COR-L47 (cell line): ENCODE measurements at places on chromosomes 4 and X.

DNA sequence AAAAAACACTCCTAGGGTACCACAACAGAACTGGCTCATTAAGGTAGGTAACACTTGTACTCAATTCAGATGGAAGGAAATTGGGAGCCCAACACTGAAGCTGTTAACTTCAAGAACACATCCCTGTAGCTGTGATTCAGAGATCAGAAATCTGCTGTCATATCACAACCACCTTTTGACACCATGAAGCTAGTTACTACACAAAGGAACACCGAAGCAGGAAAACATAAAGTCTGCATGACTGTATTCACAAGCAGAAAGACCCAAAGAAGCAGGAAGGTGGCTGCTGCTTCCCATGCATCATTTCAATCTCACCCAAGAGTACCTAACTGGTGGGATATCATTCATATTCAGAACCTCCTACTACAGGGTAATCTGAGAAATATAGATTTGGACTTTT lies 7.7 kb downstream of the SMIM10L2A start:
- DNase-seq = no peak

GRCh38 chr4:168852933-168853713 lies 156.9 kb downstream of the CBR4 start:
- DNase-seq = no peak

GRCh38 chr4:25095837-25096236 lies 64.4 kb downstream of the SEPSECS start:
- no peak for DNase-seq

GRCh38 chr4:127586922-127587571 lies 45.7 kb upstream of the INTU start:
- DNase-seq = peak; percentile 59

DNA sequence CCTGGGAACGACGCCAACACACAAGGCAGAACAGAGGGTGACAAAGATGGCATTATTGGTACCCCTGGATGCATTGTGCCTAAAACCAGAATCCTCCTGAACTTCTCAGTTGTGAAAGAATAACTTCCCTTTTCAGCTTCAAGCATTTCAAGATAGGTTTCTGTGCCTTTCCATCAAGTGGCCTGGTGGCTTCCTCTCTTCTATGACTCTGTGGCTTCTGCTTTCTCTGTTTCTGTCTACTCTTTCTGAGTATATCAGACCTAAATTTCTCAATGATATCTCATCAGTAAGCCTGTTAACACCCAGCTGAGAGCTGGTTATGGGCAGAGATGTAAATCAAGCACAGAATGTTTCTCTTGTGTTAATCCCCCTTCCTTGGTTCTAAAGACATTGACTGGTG lies 21.4 kb upstream of the FAM9B start:
- no peak for DNase-seq

GRCh38 chrX:139091066-139091465 lies 379.5 kb upstream of the FGF13 start:
- no peak for DNase-seq

DNA sequence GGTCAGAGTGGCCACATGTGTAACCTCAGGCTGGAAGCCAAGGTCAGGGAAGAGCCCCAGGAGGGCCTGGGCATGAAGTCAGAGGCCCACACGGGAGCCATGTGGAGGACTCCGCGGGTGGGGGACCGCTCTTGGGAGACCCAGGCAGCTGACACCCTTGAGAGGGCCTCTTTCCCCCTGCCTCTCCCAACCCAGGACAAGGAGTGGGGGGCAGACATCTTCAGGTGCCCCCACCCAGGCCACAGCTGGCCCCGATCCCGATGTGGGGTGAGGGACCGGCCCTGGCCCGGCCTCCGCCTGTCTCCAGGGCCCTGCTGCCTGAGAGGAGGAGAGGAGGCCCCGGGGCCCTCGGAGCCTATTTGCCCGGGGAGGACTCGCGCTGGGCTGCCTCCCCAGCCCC lies 3.1 kb downstream of the PNMA6A start:
- no peak for DNase-seq

- no peak for DNase-seq
Measured at GRCh38 chrX:137982472-137983172, 416.7 kb downstream of the ZIC3 start.

- no peak for DNase-seq
Measured at GRCh38 chr4:45064741-45065140, 338.4 kb upstream of the GNPDA2 start.

- no peak for DNase-seq
Measured at GRCh38 chrX:2862404-2862803, 33.7 kb downstream of the GYG2 start.

DNA sequence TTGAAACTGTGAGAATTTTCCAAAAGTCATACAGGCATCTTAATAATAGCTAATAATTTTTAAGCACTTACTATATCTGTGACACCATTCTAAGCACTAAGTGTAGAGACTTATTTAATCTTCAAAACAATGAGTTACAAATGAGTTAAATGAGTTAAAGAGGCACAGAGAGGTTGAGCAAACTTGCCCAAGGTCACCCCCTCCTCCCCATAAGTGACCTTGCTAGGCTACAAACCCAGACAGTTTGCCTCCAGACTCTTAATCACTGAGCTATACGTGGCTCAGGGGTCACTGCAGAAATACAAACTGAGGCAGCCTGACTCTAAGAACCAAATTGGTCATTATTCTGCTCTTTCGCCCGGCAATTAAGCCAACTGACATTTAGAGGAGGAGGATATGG lies 15.5 kb downstream of the CTPS2 start:
- DNase-seq = no peak

- no peak for DNase-seq
Measured at GRCh38 chr4:145540235-145540634, 58.6 kb downstream of the SMAD1 start.

- no peak for DNase-seq
Measured at GRCh38 chr4:87978681-87979080, 3.2 kb downstream of the SPP1 start.

GRCh38 chr4:98248934-98249333 lies 12.2 kb upstream of the RAP1GDS1 start:
- DNase-seq = no peak

DNA sequence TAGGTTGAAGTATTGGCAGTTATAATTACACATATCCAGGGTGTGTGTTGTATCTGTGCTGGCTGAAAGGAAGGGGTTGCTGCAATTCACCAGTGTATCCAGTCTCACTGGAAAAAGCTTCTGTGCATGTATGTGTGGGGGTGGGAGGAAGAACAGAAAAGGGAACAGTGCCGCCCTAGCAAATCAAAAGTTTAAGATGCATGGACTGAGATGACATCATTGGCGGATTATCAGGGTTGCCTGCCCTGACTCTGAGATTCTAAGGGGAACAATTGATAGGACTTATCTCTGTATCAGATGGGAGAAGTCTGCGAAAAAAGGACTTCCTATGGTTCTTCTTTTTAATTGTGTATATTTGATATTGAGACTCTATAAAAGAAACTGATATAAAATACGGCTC lies 3.5 kb downstream of the SLC25A43 start:
- DNase-seq = no peak

- DNase-seq = no peak
Measured at GRCh38 chrX:10041383-10041782, 74.2 kb downstream of the CLDN34 start.

GRCh38 chrX:20623448-20623847 lies 356.7 kb upstream of the RPS6KA3 start:
- DNase-seq = no peak

DNA sequence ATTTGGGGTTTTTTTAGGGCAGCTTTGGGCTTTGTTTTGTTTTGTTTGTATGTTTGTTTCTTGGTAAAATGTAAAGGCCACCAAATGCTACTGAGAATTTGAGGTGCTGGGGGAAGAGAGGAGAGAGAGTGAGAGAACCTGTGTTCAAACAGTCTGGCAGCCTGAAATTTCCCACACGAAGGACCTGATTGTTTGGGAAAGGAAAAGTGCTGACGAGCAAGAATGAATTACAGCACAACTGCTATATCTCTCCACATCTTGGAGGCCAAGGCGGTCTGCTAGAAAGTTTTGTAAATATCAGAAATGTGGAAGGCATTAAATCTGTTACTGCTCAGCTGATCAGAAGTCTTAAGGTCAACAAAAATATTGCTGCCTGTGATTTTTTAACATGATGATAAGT lies 170.5 kb downstream of the PALLD start:
- DNase-seq = no peak

DNA sequence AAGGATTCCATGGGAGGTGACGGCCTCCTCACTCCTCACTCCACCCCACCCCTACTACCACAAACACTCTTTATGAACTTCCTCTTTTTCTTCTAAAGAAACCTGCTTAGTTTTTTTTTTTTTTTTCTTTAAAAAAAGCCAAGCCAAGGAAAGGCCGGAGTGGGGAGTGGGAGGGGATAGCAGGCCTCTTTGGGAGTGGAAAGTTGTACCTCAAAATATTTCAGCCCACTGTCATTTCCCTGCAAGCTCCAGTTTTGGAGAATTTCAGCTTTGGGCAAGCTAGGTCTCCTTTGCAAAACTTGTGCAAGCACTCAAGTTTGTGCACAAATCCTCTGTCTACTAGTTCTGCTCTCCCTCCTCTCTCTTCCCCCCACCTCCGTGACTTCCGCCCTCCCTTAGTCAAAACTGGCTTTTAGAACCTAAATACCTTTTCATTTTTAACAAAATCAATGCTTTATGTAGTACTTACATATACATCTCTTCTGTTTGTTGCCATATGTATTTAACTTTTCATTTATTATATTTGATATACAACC lies 512 bp upstream of the ANTXR2 start:
- no peak for DNase-seq

- DNase-seq = no peak
Measured at GRCh38 chr4:34043131-34043530, 2201.2 kb downstream of the ARAP2 start.

GRCh38 chr4:146247356-146247755 lies 33.0 kb downstream of the REELD1 start:
- no peak for DNase-seq

DNA sequence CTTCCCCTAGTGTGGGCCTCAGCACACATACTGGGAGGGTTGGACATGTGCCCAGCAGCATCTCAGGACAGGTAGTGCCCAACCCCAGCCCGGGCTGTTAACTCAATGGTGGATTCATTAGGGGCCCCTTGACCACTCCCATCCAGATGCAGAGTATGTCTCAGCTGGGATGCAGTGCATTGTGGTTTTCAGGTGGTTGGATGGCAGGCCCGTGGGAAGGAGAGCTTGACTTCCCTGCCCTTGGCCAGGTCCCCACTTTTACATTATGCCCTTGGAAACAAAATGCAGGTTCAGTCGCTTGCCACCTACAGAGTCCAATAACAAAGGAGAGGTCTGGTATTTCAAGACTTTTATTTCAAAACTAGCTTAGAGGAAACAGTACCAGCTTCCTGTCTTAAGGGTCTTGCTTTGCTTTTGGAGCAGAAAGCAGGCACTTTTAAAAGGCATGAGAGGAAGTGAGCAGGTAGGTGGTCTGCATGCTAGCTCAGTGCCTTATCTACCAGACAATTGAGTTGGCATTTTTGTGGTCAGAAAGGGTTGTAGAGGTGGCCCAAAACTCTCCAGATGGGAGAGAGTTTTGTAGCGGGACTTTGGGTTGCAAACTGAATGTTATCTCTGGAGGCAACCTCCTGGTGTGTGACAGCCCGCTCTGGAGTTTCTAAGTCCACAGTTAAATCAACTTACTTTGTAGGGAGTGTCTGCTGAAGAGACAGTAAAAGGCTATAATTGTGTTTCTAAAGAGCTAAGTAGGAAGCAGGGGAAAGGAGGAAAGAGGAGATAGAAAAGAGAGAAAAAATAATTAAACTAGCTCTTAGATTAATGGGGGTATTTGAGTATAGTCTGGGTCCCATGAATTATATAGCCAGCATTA lies 171.0 kb downstream of the GALNTL6 start:
- no peak for DNase-seq

- no peak for DNase-seq
Measured at GRCh38 chr4:6643141-6643847, 2.8 kb downstream of the MRFAP1 start.

DNA sequence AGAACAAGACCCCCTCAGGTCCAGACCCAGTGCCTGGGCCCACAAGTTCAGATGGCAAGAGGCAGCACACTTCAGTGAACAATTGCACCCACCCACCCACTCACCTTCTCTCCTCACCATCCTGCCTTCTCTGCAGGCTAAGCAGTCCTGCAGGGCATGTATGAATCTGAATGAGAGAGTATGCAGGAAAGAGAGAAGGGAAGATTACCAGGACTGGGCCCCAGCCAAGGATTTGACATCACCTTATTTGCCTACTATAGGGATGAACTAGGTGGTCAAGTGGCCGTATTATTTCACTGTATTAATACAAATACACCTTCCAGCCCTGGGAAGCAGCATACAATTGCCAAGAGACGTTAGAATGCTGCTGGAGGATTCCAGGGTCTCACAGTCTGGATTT lies 2.1 kb upstream of the ZNF141 start:
- no peak for DNase-seq

GRCh38 chr4:100084892-100085291 lies 105.4 kb downstream of the DDIT4L start:
- no peak for DNase-seq

DNA sequence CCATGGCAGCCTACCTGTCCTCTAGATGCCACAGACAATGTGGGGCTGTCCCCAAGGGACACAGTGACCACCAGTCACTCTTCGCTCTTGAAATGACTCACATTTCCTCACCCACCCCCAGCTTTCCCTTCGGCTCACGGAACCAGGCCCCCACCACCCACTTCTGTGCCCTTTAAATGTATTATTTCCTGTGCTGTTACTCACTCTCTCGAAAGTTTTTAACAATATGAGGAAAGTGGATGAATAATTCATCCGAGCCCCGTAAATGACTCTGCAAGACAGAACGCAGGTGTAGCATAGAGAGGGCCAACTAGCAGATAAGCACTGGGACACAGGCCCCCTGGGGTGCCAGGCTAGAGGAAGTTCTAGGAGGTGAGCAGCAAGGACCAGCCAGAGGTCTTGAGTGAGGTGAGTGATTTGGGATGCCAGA lies 179.5 kb upstream of the TBL1X start:
- no peak for DNase-seq

DNA sequence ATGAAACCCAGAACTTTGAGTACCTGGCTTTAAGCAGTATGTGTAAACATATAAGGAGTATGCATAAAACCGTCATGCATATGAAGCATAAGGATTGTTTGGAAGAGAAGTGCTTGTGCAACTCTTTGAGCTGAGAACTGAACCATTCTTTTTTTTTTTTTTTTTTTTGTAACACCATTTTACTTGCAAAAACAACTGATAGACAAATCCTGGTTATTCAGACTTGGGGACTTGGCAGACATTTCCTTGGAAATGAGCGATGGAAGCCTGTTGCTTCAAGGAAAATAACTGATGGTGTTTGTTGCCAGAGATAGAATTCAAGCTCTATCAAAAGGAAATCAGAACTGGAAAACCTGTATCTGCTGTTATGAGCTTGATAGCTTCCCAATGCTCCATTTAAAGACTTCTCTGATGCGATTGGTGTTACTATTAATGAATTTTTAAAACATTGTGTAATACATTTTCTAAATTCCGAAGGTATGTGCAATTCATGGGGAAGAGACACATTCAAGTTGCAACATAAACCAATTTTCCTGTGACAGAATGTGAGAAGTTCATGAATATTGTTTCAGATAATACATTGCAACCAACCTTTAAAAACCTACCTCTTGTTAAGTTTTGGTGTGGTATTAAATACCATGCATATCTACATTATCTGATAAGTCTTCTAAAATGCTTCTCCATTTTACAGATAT lies 47.0 kb upstream of the FAT1 start:
- DNase-seq = no peak
